ENCODE measurements at places on chromosomes 7 and 10. TPM values are rescaled to one million over a fixed set of nuclear protein-coding genes. Genes with fewer than 3 reads are reported as not detected.

Gene TWIST1
- 29.1 TPM for total RNA-seq

Gene TAS2R3
- 0.08 TPM for total RNA-seq

- peak; percentile 78 for DNase-seq
These were observed 224.7 kb upstream of the SH2B2 start for GRCh38 chr7:102061981-102062390.

DNA sequence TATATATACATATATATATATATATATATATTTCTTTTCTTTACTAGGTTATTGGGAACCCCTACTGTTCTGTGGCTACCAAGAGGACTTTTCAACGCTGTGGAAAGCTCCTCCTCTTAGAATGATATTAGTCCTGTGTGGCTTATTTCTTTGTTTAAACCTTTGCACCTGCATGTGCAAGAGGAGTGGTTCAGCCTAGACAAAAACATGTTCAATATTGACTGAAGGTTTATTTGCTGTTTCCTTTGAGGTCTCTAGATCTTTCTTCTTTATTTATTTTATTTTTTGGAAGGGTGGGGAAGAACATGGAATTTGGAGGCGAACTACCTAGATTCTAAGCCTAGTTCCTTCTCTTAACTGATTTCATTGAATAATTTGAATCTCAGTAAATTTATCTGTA, 118.1 kb downstream of the GNAT3 start:
- DNase-seq: no peak

- no peak for DNase-seq
These were observed 3.0 kb upstream of the PSAP start for GRCh38 chr10:71854031-71854430.

GRCh38 chr7:45982907-45983719, 62.0 kb upstream of the IGFBP3 start:
- DNase-seq: no peak

Data from H4 (cell line).